ENCODE measurements at places on chromosomes 7 and 10.

DNA sequence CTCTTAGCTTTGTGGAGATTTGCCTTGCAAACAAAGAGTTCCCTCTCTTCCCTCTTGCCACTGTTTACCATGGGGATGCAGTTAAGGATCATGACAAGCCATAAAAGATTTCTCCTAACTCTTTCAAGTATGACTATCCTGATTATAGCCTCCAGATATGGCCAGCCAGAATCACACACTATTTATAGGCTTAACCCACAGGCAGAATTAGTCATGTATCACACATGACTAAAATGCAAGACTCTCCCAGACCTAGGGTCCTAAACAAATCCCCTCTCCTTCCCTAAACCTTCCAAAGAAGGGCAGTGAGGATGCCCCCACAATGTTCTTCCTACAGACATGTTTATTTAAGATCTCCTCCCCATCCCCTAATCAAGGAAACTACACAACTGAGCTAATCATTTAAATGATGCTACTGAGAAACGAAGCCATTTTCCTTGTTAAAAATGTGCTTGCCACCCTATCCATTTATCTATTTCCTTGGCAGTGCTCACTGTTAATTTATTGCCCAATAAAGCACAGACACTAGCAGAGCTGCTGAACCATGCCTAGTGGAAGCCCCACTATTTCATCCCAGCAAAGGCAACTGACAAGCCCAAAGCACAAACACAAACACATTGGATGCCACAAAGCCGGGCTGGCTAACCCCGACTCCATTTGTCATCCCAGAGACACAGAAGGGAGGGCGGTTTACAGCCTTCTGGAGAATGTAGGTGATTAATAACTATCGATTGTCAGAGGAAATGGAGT lies 363.4 kb downstream of the KCNMA1 start:
- peak; percentile 42 for DNase-seq

- no peak for DNase-seq
Observed at GRCh38 chr7:81410471-81411117, 359.3 kb downstream of the HGF start.

DNA sequence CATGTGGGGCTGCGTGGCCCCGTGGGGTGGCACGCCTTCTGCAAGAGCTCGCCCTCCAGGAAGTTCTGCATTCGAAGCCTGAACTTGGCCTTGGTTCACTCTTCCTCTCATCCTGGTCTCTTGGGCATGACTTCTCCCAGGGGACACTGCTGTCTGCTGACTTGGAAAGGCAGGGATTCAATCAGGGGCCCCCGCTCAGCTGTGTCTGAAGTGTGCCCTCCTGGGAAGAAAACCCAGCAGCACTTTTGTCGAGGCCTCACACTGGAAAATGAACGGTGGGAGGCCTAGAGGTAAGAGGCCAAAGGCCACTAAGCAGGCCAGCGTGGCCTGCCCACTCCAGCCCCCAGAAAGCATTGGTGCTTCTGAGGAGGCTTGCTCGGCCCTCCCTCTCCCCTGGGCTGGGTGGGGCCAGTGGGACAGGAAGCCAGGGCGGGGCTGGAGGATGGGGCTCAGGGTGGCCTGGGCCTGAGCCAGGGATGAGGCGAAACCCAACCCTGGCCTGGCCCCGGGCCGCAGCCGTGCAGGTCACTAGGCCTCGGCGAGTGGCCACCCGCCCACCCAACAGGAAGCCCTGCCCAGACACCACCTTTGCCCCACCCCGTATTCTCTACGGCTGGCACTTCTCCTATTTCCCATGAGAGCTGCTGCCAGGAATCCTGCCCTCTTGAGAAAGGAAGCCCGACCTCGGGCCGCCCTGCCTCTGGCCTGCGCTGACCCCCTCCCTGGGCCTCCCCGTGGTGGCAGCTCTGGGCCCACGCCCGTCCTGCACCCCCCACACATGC lies 81.1 kb downstream of the ZMIZ1 start:
- DNase-seq, result peak; percentile 86

GRCh38 chr7:95527033-95527775 lies 41.5 kb downstream of the ASB4 start:
- peak; percentile 75 for DNase-seq

GRCh38 chr7:50679218-50680007 lies 103.3 kb downstream of the GRB10 start:
- peak; percentile 82 for DNase-seq

DNA sequence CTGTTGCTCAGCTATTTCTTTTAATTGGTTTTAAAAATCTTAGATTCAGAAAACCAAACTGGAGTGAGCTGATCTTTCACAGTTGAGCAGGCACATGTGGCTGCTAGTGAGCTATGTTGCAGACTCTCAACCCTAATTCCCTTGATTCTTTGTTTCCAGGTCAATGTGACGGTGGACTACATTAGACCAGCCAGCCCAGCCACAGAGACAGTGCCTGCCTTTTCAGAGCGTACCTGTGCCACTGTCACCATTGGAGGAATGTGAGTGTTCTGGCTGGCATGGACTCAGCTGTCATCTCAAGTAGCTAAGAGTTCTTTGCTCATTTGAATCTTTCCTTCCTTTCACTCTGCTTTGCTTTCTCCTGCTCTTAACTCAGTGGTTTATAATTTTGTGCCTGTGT lies 187.1 kb downstream of the LRRC4 start:
- no peak for DNase-seq

- DNase-seq, result no peak
Observed at GRCh38 chr10:99344715-99345114, 15.6 kb downstream of the CNNM1 start.

- DNase-seq, result no peak
Observed at GRCh38 chr7:141649137-141649864, 52.7 kb downstream of the DENND11 start.

- no peak for DNase-seq
Observed at GRCh38 chr7:141074162-141074991, 513 bp downstream of the TMEM178B start.

DNA sequence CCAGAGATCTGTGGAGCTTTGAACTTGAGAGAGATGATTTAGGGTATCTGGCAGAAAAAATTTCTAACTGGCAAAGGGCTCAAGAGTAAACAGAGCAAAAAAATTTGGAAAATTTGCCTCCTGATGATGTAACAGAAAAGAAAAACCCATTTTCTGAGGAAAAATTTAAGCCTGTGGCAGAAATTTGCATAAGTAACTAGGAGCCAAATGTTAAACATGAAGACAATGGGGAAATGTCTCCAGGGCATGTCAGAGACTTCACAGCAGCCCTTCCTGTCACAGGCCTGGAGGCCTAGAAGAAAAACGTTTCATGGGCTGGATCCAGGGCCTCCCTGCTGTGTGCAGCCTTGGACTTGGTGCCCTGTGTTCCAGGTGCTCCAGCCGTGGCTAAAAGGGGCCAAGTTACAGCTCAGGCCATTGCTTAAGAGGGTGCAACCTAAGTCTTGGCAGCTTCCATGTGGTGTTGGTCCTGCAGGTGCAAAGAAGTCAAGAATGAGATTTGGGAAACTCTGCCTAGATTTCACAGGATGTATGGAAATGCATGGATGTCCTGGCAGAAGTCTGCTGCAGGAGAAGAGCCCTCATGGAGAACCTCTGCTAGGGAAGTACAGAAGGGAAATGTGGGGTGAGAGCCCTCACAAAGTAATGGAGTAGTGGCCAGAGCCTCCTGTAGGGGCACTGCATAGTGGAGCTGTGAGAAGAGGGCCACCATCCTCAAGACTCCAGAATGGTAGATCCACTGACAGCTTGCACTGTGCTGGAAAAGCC lies 8.1 kb downstream of the SEMA3D start:
- DNase-seq, result no peak

- no peak for DNase-seq
Observed at GRCh38 chr10:130372866-130373265, 236.7 kb downstream of the GLRX3 start.

- no peak for DNase-seq
Observed at GRCh38 chr10:119189811-119190282, 11.2 kb upstream of the PRDX3 start.

DNA sequence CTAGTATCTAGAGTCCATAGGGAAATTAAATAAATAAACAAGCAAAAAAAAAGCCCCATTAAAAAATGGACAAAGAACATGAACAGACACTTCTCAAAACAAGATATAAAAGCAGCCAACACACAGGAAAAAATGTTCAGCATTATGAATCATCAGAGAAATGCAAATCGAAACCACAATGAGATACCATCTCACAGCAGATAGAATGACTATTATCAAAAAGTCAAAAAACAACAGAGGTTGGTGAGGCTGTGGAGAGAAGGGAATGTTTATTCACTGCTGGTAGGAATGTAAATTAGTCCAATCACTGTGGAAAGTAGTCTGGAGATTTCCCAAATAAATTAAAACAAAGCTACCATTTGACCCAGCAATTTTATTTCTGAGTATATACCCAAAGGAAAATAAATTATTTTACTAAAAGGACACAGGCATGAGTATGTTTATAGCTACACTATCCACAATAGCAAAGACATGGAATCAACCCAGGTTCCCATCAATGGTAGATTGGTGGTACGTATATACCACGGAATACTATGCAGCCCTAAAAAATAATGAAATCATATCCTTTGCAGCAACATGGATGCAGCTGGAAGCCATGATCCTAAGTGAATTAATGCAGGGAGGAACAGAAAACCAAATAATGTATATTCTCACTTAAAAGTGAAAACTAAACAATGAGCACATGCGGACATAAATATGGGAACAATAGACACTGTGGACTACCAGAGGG lies 366.5 kb upstream of the SEMA3C start:
- peak; percentile 34 for DNase-seq

- no peak for DNase-seq
Observed at GRCh38 chr10:11573497-11573896, 38.0 kb downstream of the USP6NL start.

DNA sequence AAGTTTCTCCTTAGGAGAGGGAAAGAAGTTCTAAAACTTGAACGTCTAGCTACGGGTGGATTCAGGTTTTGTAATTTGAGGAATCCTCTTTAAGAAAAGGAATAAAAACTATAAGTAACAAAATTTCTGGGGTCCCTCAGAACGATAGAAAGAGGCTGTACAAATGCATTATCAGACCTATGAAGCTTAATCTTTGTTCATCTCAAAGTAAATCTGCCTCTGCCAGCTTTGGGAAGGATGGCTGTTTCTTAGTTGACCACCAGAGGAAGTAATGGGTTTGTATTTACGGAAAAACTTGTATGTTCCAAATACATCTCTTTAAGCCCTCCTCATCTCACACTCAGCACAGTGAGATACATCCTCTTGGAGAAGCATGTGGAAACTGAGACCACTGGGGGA lies 864 bp downstream of the PSTK start:
- DNase-seq, result peak; percentile 43

DNA sequence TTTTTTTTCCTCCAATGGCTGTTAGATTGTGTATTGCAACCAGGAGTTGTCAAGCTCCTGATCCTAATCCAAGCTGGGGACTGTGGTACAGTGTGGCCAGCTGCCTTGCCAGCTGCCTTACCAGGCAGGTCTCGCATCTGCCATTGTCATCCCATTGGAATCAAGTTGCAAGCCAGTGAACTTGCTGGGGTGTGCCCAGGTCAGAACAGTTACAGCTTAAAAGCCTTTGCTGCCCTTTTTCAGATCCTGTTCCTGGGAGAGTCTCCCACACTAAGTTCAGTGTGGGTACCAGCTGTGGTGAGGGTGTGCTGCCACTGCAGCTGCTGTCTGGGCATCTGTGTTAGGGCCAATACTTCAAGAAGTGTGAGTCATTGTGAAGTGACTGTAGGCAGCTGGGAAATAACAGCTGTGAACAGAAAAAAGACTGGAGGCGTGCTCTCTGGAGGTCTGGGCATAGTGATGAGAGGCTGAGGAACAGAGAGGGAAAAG lies 72.8 kb downstream of the CCNY start:
- peak; percentile 57 for DNase-seq

DNA sequence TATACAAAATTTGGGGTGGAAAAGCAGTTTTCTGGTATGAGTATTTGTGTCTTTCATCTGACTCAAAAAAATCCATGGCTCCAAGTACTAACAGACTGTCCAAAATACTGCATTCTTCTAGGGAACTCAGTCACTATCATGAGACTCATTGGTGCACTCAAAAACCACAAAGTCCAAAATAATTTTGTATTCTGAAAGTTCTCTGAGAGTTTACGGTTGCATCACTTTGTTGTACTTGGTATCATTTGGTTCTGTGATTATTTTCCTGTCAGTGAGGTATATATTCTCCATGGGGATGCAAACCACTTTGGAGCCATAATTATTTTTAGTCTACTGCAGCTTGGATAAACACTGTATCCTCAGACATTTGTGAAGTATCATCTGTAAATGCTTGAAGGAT lies 28.0 kb upstream of the CABCOCO1 start:
- DNase-seq, result no peak

DNA sequence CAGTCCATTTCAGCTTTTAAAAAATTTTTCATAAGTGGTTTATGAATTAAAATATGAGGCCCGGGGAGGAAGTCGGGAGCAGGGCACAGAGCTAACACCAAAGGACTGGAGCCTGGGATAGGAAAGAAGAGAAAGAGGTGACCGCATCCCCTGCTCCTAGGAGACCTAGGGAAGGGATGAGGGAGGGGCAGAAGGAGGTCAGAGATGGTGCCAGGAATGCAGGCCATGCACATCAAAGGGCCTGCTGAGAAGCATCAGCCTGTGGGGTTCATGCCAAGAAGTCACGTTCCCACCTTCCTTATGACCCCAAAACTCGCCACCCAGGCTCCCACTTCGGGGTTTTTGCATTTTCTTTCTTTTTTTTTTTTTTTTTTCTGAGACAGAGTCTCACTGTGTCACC lies 14.7 kb upstream of the TOMM7 start:
- no peak for DNase-seq

- DNase-seq, result no peak
Observed at GRCh38 chr10:81564143-81564542, 310.9 kb upstream of the NRG3 start.

DNA sequence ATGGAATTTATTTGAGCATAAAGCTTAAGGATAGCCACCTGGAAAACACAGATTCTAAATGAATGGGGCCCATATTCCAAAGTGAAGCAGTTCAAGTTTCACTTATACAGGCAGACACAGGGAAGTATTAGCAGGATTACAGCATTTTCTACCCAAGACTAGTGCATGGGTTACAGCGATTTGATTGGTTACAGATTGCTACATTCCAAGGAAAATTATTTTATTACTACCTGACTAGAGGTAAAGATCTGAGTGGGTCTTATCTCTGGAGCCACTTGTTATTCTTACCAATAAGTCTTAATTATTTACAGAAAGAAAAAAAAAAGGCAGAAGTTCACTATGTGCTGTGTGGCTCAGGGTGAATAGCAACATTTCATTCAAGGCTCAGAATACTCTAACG lies 87.4 kb upstream of the ITGB1 start:
- no peak for DNase-seq

- no peak for DNase-seq
Observed at GRCh38 chr7:20539201-20539600, 76.3 kb upstream of the ABCB5 start.

GRCh38 chr10:27366769-27367168 lies 126.2 kb upstream of the ACBD5 start:
- no peak for DNase-seq

Data from SW480 (cell line).